Thymus (tissue), 14 donors: ENCODE measurements at places on chromosomes 3 and 15. TPM values are rescaled to one million over a fixed set of nuclear protein-coding genes. Genes with fewer than 3 reads are reported as not detected.

DNA sequence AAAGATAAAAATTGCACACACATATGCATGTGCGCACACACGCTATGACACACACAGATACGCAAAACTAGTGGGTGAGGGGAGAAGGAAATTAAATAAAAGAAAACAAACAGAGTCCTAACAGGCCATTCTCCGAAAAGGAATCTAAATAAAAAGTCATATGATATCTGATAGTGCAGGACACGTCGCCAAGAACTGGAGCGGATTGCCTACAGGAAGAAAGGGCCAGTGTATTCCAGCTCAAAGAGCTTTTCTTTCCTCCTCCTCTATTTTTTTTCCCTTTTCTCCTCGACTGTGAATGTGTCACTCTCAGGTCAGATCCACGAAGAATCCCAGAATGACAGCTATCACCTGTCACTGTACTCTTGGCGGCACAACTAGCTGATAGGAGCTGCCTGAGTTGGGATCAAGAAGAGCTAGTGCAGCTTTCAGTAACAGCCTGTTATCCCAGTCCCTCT, 157.8 kb downstream of the TIGIT start:
- H3K27me3 ChIP-seq: no peaks in the 10 kb centered on the region
- H3K4me3 ChIP-seq: no peak overlapping the region
- H3K36me3 ChIP-seq: no peaks in the 10 kb centered on the region
- DNase-seq: no peak
- H3K4me1 ChIP-seq: no peaks in the 10 kb centered on the region

GRCh38 chr3:87792198-87792533, 266.6 kb downstream of the CGGBP1 start:
- no peaks in the 10 kb centered on the region for H3K36me3 ChIP-seq
- no peaks in the 10 kb centered on the region for H3K27me3 ChIP-seq
- no peak overlapping the region for H3K27ac ChIP-seq
- DNase-seq: no peak

Gene IQCF6
- total RNA-seq: not detected

DNA sequence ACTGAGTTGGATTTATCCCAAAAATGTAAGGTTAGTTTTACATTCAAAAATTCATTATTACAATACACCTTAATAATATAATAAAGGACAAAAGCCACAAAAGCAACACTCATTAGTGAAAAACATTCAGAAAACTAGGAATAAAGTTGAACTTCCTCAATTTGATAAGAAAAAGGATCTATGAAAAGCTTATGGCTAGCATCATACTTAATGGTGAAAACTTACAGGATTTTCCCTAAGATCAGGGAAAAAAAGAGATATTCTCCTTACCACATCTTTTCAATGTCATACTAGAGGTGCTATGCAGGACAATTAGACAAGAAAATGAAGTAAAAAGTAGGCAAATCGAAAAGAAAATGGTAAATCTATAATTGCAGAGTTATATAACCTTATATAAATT, 279.9 kb downstream of the CGGBP1 start:
- H3K4me3 ChIP-seq: no peak overlapping the region
- H3K4me1 ChIP-seq: no peaks in the 10 kb centered on the region
- H3K36me3 ChIP-seq: no peaks in the 10 kb centered on the region
- no peaks in the 10 kb centered on the region for H3K27me3 ChIP-seq

- DNase-seq: no peak
- no peaks in the 10 kb centered on the region for H3K4me1 ChIP-seq
These were observed 393.1 kb downstream of the PLOD2 start for GRCh38 chr3:145767909-145768308.

- H3K27me3 ChIP-seq: no peaks in the 10 kb centered on the region
- DNase-seq: no peak
- no peaks in the 10 kb centered on the region for H3K4me1 ChIP-seq
- H3K36me3 ChIP-seq: no peaks in the 10 kb centered on the region
- H3K4me3 ChIP-seq: no peak overlapping the region
These were observed 264.4 kb upstream of the NR2F2 start for GRCh38 chr15:96066126-96066525.

DNA sequence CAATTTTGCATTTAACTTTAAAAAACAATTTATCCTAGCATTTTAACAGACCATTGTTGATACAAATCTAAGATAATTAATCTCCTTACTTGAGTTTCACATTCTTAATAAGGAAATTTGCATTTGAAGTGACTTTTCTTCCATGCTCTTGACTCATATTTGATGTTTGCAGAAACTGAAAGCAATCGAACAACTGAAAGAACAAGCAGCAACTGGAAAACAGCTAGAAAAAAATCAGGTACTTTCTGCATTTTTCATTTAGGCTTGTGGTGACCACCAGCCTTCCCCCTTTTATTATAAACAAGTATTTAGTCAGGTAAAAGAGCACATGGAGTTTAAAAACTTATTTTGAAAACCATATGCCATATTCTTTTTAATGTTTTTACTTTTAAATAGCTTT, 20.1 kb upstream of the SELENOT start:
- no peak for DNase-seq
- peaks cover 2% of the 10 kb centered on the region for H3K4me1 ChIP-seq
- H3K27ac ChIP-seq: no peak overlapping the region
- H3K36me3 ChIP-seq: peaks cover 13% of the 10 kb centered on the region

Gene GATM
- 40.2 TPM for total RNA-seq

DNA sequence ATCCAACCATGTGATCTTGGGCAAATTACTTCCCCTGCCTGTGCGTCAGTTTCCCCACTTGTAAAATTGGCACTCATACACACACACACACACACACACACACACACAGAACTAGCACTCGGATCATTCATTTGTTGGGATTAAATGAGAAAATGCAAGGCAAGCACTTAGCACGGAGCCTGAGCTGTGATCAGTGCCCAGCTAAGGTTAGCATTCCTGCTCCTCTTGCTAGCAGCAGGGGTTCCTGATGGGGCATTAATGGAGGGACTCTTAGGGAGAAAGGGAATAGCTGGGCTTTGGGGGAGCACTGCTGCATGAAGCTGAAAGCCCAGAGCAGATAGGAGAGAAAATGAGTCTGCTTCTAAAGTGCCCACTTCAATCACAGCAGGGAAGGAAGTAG, 187.7 kb upstream of the C2CD4B start:
- DNase-seq: no peak
- no peak overlapping the region for H3K27ac ChIP-seq
- peaks cover 2% of the 10 kb centered on the region for H3K27me3 ChIP-seq
- H3K4me1 ChIP-seq: no peaks in the 10 kb centered on the region
- no peak overlapping the region for H3K4me3 ChIP-seq

Gene SERPINI2
- total RNA-seq: 0.19 TPM

GRCh38 chr3:14587740-14588360, 47.7 kb upstream of the GRIP2 start:
- no peaks in the 10 kb centered on the region for H3K36me3 ChIP-seq
- DNase-seq: no peak
- H3K4me1 ChIP-seq: no peaks in the 10 kb centered on the region
- peaks cover 3% of the 10 kb centered on the region for H3K27me3 ChIP-seq
- H3K27ac ChIP-seq: no peak overlapping the region
